ENCODE measurements at places on chromosomes 1 and 21.

GRCh38 chr1:185741551-185741950 is 7.4 kb downstream of the HMCN1 start:
- no peak for DNase-seq

DNA sequence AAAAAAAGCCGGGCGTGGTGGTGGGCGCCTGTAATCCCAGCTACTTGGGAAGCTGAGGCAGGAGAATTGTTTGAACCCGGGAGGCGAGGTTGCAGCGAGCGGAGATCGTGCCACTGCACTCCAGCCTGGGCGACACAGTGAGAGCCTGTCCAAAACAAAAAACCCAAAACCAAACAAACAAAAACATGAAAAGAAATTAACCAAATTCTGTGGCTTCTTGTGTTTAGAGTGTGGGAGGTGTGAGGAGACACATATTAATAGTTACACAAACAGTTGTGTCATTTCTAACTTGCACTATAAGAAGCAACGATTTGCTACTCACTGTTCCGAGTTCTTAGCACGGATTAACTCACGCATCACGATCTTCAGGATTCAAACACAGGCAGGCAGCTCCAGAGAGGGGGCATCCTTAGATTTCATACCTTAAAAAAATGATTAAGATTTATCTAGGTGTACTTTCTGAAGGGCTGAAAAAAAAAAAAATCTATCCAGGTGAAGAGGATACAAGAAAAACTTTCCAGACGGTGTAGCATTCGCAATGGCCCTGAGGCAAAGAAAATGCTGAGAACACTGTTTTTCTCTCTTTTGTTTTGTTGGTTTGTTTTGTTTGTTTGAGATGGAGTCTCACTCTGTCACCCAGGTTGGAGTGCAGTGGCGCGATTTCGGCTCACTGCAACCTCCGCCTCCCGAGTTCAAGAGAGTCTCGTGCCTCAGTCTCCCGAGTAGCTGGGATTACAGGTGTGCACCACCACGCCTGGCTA is 713 bp upstream of the HMGCL start:
- no peak for DNase-seq

DNA sequence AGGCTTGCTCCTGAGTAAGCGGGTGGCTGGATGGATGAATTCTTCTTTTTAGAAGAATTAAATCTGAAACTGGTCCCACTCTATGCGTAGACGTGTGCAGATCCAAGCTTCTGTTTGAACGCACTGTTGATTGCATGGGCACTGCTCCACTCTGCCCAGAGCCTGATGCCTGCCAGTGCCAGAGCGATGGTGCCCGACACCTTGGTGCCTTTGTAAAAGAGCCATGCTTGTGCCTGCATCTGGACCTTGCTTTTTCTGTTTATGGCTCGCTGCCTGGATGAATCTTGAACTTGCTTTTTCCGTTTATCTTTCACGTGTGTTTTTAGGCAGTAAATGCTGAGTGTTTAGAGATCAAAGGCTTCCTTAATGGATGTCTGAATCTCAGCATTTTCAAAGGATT is 15.0 kb upstream of the PWP2 start:
- DNase-seq: no peak

- peak; percentile 43 for DNase-seq
Measured at GRCh38 chr1:225896937-225897549, 8.1 kb upstream of the LEFTY1 start.

- DNase-seq: no peak
Measured at GRCh38 chr1:121417325-121417923, 232.6 kb downstream of the SRGAP2C start.

GRCh38 chr1:43275826-43276620 is 6.2 kb downstream of the TMEM125 start:
- no peak for DNase-seq

GRCh38 chr1:150809651-150810050 is 1.6 kb upstream of the CTSK start:
- DNase-seq: no peak

GRCh38 chr1:248792342-248792741 is 33.4 kb downstream of the SH3BP5L start:
- no peak for DNase-seq

DNA sequence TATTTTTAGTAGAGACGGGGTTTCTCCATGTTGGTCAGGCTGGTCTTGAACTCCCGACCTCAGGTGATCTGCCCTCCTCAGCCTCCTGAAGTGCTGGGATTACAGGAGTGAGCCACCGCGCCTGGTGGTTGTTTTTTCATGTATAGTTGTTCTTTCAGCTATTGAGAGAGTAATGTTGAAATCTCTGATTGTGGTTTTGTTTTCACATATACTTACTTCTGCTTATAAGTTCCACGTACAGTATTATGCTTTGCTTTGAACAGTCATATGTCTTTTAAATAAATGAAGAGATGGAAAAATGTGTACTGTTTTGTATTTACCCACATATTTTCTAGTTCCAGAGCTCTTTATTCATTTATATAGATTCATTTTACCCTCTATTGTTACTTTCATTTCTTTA is 44.5 kb downstream of the MARK1 start:
- no peak for DNase-seq

DNA sequence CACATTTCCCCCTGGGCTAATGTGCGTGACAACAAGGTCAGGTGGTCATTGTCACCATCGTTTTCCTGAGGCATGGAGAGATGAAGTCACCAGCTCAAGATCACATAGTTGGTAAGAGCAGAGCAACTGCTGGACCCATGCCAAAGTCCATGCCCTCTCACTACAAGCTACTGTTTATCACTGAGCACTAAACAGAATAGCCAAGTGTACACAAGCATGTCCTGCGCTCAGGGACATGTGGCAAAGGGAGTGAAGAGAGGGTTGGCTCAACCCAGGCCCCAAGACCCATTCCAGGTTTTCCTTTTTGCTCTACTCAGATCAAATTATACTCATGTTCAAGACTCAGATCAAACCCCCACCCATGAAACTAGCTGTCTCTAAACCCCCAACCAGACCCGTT is 20.8 kb downstream of the LRRC52 start:
- DNase-seq: no peak

DNA sequence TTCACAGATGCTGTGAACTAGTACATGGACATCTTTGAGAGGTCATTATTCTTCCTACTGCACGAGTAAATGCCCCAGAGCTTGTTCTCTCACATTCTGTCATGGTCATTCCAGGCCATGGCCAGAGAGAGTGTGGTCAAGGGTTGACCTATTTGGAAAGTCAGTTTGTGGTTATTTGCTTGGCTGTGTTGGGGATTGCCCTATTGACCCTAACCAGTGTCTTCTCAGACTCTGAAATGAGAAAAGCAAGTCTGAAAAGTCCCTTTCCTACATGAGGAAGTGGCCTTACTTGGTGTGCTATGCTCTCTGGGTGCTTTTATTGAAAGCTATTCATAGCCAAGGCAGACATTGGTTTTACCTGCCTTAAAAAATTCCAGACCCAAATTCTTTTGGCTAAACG is 26.6 kb downstream of the CLIC6 start:
- DNase-seq: no peak

DNA sequence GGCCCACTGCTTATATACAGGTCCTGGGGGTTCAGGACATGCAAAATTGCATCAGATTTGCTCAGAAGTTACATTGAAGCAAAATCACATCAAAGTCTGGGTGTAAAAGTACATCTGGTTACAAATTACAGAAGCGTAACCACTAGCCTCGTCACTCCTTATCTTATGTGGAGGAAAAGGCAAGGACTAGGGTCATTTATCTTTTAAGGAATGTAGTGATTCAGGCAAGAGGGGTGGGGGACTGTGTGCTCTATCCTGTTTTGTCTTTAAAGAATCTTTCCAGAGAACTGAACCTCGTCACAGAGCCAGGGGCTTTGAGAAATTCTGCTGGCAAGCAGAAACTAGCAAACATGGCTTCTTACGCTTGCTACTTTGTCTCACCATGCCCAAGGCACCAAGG is 61.1 kb upstream of the RAB4A start:
- no peak for DNase-seq

- DNase-seq: no peak
Measured at GRCh38 chr1:3626025-3626424, 1.2 kb downstream of the TPRG1L start.

GRCh38 chr1:36481091-36481490 is 1.6 kb downstream of the CSF3R start:
- no peak for DNase-seq

- no peak for DNase-seq
Measured at GRCh38 chr1:44700573-44700972, 26.1 kb downstream of the ARMH1 start.

GRCh38 chr1:162914601-162915000 is 53.6 kb upstream of the CCDC190 start:
- DNase-seq: no peak

DNA sequence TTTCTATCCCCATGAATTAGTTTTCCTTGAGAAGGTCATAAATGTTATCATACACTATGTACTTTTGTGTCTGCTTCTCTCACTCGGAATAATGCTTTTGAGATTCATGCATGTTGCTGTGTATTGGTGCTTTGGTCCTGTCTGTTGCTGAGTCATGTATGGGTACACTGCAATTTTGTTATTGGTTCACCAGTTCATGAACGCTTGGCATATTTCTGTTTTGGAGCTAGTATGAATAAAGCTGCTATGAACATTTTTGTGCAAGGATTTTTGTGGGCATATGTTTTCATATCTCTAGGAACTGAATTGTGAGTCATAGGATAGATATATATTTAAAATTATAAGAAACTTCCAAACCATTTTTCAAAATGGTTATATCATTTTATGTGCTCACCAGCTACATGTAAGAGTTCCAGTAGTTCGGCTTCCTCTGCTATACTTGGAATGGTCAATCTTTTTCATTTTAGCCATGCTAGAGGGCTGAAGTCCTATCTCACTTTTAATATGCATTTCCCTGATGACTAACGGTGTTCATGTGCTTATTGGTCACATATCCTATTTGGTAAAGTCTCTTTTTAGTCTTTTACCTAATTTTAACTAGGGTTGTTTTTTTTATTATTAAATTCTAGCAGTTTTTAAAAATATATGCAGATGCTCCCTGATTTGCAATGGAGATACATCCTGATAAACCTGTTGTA is 38.2 kb downstream of the ETS2 start:
- no peak for DNase-seq

Measured in stimulated activated CD8-positive, alpha-beta memory T cell treated with anti-CD3 and anti-CD28 coated beads, Interleukin-15, amount 100 ng/mL, for 48 hours (primary cell).